ENCODE measurements at places on chromosomes 5 and 9.

DNA sequence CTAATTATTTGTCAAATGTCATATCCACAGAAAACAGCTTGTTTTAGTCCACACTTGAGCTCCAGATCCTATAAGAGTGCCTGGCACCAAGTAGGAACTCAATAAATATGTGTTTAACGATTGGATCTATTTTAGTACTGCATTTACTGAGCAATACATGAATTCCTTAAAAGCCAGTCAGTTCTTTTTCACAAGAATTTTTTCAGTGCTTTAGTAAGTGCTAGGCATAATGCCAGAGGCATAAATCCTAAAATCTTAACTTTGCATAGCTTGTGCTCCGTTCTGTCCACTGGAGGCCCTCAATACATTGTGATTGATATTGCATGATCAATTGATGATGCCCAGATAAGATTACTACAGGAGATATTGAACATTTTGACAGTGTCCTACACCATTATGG lies 67.3 kb upstream of the PCSK5 start:
- no peak for DNase-seq

DNA sequence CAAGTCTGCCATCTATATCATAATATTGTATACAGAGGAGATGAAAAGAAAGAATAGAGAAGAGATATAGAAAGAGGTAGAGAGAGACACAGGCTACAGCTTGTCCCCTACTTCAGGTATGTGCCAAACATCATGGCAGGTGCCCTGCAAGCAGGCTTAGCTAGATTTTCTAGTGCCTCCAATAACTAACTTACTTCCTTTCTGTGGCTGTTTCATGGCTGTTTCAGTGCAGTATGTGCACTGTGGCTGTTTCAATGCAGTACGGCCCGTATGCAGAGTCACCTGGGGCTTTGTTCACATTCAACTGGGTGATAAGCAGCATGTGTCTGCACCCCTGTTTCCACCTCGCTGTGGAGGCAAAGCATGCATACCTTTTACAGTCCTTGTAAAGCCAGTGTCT lies 327.2 kb downstream of the NTRK2 start:
- no peak for DNase-seq

GRCh38 chr5:33079548-33079947 lies 361.2 kb upstream of the TARS1 start:
- no peak for DNase-seq

- no peak for DNase-seq
Measured at GRCh38 chr9:1747417-1747967, 267.7 kb upstream of the SMARCA2 start.

DNA sequence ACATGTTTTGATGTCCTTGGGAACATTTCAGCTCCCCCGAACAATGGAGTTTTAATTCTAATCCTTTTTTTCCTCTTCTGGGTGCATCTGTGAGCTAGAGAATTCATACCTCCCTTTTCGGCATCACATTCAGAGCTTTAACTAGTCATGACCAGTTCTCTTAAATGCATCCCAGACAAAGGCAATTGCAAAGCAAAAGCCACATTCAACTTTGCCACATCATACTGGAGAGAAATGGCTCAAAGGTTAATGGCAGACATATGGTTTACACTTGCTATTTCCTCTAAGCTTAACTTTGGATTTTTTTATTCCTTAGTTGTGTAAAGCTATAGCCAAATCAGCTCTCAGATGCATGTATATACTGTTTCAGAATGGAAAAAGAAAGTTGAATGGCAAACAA lies 153.3 kb downstream of the ESM1 start:
- no peak for DNase-seq

- DNase-seq = no peak
Measured at GRCh38 chr9:1647776-1648175, 367.4 kb upstream of the SMARCA2 start.

All from ovary (tissue), 10 donors.